Activated naive CD4-positive, alpha-beta T cell treated with Interleukin-2 at 50 U/mL for 16 hours (primary cell): ENCODE measurements at places on chromosomes 6 and 20.

DNA sequence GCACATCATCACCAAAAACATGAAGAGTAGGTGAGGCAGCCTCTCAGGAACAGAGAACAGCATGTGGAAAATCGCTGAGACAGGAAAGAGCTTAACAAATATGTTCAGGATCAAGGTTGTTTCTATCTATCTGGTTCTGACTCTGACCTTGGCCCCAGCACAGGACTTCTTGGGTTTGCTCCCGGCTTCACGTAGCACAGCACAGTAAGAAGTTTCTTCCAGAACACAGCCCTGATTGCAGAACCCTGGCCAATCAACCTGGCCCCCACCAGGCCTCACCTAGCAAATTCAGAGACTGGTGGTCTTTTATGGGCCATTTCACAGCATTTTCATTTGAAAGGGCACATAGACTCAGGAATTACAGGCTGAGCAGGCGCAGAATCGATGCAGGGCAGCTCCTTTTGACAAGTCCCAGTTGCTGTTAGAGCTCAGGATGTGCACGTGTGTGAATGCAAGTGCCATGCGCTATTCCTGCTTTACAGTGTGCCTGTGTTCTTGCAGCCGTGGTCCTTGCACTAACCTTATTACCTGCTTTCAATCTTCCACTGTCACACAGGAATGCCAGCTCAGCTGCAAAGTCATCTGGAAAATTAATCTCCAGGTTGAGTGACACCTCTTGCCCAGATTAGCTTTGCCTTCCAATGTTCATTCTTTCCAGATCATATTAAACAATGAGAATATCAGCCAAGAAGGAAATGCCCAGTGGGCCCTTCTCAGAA, 100.5 kb upstream of the SLC2A12 start:
- no peak for DNase-seq

GRCh38 chr6:160049346-160049745, 72.3 kb upstream of the SLC22A1 start:
- no peak for DNase-seq

DNA sequence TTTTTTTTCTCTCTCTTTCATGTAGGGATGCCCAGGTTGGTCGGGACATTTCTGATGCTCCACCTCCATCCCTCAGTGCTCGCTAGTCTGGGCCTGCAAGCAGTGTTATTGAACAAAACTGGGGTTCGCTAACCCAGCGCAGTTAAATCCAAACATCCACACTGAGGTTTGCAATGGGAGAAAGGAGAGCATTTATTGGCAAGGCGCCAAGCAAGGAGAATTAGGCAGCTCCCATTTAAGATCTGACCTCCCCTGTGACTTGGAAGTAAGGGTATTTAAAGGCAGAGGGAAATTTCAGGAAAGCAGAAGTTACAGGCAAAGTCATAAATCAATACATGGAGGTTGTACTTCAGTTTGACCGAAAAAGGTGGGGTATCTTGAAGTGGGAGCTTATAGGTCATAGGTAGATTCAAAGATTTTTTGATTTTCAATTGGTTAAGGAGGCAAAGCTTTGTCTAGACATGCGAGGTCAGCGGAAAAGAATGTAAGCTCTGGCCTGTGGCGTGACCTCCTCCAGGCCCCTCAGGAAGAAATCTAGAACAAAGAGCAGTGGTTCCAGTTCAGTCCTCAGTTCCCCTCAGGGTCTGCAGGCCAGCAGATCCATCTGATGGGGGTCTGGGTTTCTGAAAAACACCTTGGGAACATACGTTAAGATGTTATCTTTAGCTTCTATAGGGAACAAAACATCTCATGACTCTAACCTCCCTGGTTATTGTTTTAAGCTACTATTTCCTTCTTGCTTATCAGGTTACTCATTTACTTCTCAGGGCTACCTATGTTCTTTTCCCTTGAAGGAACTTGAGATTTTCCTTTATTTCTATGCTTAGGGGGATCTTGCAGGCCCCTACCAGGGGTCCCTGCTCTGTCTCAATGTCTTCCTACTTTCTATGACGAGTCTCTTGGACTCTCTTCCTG, 66.0 kb upstream of the KIF16B start:
- DNase-seq, result no peak

- DNase-seq, result no peak
Observed at GRCh38 chr6:156283091-156283490, 494.1 kb upstream of the ARID1B start.

DNA sequence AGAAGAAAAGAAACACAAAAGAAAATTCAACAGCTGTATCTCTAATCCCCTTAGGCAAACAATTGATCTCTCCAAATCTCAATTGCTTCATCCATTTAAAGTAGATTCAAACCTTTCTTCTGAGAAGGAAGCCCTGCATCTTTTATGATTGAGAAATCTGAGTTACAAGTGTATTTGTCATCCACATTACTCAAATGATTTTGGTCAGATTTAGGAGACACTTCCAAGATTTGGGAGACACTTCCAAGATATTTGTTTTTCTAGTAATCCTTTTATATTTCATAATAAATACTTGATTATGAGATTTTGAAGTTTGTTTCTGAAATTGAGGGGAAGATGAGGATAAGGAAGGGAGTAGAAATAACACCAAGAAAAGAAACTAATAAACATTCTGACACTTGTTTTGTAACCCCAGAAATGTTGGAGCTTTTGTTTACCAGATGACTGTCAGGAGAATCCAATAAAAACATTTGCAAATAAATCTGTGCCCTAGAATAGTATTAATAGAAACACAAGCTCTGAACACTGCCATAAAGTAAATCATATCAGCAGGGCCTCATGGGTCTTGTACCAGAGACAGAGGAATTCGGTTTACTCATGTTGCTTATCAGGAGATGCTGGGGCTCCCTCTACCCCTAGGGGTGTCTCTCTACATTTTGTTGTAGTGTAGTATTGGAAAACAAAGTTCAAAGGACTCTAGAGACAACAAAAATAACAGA, 314.3 kb upstream of the NT5E start:
- DNase-seq, result no peak

DNA sequence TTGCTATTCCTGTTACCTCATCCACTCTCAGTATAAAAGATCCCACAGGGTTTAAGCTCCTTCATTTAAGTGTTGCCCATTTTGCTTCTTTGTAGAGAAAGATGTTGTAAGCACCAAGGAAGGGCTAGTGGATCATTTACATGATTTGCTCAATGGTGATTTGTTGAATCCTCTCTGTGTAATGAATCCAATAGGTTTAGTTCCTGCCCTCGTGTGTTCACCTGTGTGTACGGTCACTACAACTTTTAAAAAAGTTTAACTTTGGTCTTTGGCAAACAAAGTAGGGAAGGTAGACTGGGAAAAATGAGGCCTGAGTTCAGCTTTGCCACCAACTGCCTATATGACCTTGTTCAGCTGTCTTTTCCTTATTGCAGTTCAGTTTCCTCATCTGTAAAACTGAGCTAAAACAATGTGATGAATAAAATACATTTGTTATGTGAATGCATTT, 51.5 kb downstream of the DHX35 start:
- no peak for DNase-seq

DNA sequence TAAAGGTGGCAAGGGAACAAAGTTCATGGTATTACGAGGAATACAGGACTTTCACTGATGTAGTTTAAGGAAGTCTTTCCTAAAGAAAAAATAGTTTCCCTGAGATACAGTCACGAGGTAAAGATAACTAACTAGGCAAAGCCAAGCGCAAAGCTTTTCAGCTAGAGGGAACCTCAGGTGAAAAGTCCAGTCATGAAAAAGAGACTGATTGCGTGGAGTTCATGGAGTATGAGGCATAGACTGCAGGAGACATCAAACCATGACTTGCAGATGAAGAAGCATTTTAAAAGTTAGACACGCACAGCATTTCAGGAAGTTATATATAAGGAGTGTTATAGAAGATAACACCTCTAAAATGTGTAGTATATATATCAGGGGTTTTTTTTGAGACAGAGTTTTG, 205.6 kb upstream of the ZNF184 start:
- no peak for DNase-seq

GRCh38 chr6:149922642-149923326, at the start of gene RAET1G:
TSS of gene RAET1G (minus strand) at chr6:149923121. CDS start at chr6:149923010, 111 bp downstream.
- DNase-seq, result peak; percentile 87

DNA sequence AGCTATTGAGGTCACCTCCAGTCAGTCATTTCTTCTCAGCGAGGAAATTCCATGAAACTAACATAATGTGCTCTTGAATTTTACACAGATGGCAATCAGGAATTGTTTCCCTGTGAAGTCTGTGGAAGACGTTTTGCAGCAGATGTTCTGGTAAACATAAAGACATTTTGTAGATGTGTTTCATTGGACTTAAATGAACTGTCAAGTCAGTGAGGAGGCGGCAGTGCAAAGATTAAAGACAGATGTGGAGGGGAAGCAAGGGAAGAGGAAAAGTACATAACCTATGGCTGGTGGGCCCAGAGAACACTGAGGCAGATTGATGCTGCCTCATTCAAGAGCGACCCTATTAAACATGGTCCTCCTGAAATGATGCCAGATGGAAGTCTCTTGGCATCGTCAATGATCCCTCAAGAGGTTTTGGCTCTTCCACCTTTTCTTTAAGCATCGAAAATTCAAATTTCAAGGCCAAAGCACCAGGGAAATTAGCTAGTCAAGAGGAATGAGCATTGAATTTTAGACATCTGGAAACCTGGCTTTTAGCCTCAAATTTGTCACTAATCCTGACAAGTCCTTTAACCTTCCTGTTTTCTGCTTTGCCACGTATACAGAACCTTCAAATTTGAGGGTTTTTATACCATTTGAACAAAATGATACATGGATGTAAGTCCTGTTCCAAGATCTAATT, 20.1 kb downstream of the ZC2HC1B start:
- no peak for DNase-seq

DNA sequence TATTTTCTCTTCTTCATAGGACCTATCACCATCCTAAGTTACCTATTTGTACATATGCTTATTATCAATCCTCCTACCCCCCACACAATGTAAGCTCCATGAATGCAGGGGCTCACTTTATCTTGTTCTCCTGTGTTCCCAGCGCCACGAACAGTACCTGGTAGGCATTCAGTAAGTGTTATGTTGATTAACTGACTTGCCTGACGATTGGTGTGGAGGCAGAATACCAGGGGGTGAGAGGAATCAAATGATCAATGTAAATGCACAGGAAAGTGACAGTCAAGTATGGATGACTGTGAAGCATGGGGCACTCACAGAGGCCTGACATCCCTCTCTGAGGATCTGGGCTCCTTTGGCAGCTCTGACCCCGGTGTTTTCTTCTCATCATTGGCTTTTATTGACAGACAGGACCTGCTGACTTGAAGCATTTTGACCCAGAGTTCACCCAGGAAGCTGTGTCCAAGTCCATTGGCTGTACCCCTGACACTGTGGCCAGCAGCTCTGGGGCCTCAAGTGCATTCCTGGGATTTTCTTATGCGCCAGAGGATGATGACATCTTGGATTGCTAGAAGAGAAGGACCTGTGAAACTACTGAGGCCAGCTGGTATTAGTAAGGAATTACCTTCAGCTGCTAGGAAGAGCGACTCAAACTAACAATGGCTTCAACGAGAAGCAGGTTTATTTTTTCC, 6.1 kb upstream of the IFT52 start:
- no peak for DNase-seq

DNA sequence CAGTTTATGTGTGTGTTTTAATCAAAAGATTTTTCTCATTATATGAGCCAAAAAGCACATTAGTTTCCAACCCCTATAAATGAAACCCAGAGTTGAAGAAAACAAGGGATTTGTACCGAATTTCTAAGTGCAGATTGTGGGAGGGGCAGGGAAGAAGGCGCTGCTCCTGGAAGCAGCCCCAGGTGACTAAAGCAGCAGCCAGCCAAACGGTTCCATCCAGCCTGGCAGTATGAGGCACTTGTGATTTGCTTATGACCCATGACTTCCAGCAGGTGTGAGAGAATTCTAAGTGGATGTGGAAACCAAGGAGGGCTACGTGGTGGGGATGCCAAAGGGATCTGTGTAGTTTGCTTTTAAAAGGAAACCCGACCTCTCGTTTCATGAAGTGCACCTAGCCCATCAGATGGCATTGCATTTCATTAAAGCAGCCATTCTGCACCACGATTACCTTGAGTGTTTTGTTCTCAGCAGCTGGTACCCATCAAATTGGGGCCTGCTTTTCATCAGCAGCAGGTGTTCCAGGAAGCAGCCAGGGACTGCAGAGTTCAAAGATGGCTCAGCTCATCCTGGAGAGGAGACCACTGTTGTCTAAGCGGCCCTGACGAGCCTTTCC, 79.1 kb downstream of the DTD1 start:
- DNase-seq, result no peak

DNA sequence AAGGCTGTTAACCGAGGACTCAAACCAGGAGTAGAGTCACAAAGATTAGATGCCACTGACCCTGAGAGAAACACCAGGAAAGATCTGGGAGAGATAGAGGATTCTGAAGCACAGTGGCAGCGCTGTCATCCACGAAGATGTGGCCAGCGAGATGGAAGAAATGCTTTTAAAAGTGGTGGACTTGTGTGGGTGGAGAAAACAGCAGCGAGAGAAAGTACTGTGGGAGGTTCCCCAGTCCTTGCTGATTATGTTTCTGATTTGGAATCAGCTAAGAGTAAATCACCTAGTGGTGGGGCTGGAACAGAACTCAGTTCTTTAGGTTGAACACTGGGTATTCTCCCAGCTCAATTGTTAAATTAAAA, 435 bp upstream of the ZNF322 start:
- no peak for DNase-seq

DNA sequence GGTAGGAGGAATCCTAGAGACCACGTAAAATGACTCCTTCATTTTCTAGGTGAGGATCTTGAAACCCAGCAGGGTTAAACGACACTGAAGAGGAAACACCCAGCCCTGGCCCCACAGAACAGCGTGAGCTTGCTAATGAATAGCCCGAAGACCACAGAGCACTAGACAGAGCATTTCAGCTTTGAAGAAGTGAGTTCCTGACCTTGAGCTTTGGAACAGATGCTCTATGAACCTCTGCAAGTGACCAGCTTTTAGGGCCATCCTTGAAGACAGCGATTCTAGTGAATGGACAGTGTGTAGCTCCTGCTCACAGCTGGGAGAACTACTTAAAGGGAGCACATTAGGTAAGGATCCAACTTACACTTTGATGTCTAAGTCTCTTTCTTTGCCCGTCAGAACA, 74.0 kb upstream of the FRMD1 start:
- no peak for DNase-seq

GRCh38 chr6:110265273-110265672, 85.0 kb downstream of the CDC40 start:
- DNase-seq, result no peak

- DNase-seq, result no peak
Observed at GRCh38 chr6:3163248-3163594, 5.9 kb upstream of the TUBB2A start.
